ENCODE measurements at places on chromosomes 12 and 14.

DNA sequence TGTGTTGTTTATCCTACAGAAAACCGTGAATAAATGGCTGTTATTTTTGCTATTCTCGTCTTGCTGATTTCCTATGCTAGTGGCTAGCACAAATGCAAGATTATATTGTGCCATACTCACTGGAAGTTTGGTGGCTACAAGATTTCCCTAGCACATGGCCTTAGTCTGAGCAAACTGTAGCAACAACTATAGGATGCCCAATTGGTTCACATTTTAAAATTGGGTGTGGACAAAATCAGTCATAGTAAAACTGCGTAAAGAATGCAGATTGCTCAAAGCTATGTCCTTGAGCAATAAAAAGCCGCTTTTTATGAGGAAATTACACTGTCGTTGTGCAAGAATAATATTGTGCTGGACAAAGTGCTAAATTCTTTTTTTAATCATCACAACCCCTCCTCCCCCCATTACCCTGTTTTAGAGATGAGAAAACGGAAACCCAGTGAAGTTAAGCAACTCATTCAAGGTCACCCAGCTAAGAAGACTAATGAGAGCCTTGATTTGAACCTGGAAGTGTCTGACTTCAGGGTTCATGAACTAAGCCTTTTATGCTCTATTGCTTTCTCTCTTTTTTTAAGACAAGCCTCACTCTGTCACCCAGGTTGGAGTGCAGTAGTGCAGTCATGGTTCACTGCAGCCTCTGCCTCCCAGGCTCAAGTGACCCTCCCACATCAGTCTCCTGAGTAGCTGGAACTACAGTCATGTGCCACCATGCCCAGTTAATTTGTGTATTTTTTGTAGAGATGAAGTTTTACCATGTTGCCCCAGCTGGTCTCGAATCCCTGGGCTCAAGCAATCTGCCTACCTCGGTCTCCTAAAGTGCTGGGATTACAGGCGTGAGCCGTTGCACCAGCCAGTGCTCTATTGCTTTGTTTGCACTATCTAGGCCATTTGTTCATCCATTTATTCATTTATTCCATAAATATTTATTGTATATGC is 73.6 kb downstream of the SRGAP1 start:
- H3K4me1 ChIP-seq: no peaks in the 10 kb centered on the region
- DNase-seq: no peak
- no peak overlapping the region for H3K4me3 ChIP-seq
- H3K27me3 ChIP-seq: no peaks in the 10 kb centered on the region

- no peak for DNase-seq
- H3K4me3 ChIP-seq: no peak overlapping the region
- peaks cover 19% of the 10 kb centered on the region for H3K4me1 ChIP-seq
- no peaks in the 10 kb centered on the region for H3K36me3 ChIP-seq
- no peaks in the 10 kb centered on the region for H3K27me3 ChIP-seq
These were observed 9.5 kb upstream of the PGF start for GRCh38 chr14:74964787-74965485.

- no peak overlapping the region for H3K4me3 ChIP-seq
- no peaks in the 10 kb centered on the region for H3K27me3 ChIP-seq
These were observed 122.3 kb downstream of the EML1 start for GRCh38 chr14:99915305-99916090.

DNA sequence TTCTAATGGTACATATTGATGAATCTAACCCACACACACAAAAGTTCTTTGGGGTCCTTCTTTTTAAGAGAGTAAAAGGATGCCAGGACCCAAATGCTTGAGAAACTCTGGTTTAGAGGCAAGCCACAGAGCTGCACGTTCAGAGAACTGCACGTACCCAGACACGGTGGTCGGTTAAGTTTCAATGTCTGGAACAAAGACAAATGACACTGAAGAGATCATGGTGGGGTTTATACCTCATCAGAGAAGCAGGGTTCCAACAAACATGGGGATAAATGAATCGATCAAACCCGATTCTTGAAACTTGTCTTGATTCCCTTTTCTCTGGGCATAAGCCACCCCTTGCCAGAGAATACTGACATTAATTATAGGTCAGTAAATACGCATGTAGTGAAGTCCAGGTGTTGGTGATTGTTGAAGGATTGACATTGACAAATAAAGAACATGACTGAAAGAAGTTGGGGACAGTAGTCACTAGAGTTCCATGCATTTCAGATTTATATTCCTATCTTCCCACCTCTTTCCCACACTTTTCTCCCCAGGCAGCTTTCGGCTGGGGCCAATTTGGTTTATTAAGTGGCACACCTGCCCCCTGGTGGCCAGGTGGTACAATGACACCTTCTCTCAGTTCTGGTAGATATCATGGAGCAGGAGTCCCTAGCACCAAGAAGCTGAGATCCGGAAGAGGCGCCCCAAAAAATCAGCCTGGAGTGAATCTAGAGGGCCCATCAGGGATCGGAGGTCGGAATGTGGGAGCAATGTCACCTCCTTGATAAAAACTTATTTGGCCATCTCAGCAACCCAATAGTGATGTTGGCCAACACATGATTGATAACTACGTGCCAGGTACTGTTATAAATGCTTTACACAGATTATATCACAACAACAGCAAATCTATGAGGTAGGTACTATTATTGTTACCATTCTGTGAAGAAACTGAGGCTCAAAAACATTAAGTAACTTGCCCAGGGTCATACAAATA is 17.8 kb upstream of the HDAC7 start:
- H3K4me1 ChIP-seq: peaks cover 7% of the 10 kb centered on the region
- DNase-seq: peak; percentile 66
- no peak overlapping the region for H3K27ac ChIP-seq

- peak overlapping the region; percentile 56 for H3K27ac ChIP-seq
- peaks cover 13% of the 10 kb centered on the region for H3K4me1 ChIP-seq
- H3K36me3 ChIP-seq: no peaks in the 10 kb centered on the region
- no peaks in the 10 kb centered on the region for H3K27me3 ChIP-seq
- no peak overlapping the region for H3K4me3 ChIP-seq
These were observed 131.8 kb upstream of the MAP1LC3B2 start for GRCh38 chr12:116427200-116427930.

- H3K36me3 ChIP-seq: peaks cover 11% of the 10 kb centered on the region
- no peak for DNase-seq
- H3K4me3 ChIP-seq: no peak overlapping the region
- H3K4me1 ChIP-seq: no peaks in the 10 kb centered on the region
- H3K27me3 ChIP-seq: no peaks in the 10 kb centered on the region
These were observed 83.4 kb upstream of the EVL start for GRCh38 chr14:99981806-99982205.

- no peak overlapping the region for H3K27ac ChIP-seq
- H3K36me3 ChIP-seq: no peaks in the 10 kb centered on the region
- DNase-seq: no peak
- peaks cover 11% of the 10 kb centered on the region for H3K4me1 ChIP-seq
- H3K27me3 ChIP-seq: no peaks in the 10 kb centered on the region
- H3K4me3 ChIP-seq: no peak overlapping the region
These were observed 13.2 kb downstream of the DCAF5 start for GRCh38 chr14:69139743-69140142.
